ENCODE measurements at places on chromosomes 4 and X. TPM values are rescaled to one million over a fixed set of nuclear protein-coding genes. Genes with fewer than 3 reads are reported as not detected.
A peak's percentile ranks its signal among the peaks of the same experiment; 100 is the strongest.

DNA sequence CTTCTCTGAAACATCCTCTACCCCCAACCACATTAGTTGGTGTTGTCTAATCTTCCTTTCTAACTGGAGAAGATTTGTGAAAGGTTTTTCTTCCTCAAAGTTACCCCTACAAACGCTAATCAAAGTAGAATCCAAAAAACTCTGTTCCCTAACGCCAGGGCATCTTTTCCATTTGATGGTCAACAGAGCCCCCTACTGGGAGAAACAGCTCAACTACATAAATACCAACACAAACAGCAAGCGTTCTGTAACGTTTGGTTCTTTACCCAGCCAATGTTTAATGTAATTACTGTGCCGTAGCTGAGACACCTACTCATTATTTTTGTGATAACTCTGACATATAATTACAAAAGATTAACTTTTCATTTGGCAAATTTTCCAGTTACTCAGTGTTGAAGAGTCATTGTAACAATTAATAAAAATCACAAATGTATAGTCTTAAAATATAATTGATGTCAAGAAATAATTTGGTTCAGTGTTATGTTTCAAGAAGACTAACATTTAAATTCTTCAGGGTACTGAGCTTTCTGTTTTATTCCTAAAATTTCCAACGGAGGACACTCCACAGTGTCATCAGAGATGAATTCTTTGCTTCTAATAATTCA lies 94.9 kb upstream of the TBC1D9 start:
- DNase-seq: peak; percentile 69

GRCh38 chr4:110489901-110490508 lies 14.1 kb downstream of the ENPEP start:
- DNase-seq: no peak

DNA sequence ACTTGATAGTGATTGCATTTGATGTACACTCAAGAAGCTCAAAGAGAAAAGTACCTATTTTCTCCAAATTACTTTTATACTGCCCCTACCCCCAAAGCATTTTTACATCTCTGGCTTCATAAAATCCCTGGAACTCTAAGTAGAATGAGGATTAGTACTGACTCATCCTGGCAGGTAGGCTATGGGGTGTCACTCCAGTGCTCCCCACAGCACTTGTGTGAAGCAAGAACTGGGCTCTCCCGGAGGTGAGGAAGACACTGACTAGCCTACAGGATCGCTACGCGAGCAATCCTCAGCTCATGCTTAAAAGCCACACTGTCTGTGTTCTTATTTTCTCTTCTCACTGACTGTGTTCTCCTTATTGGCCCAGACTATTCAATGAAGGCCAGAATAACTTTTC lies 90.4 kb upstream of the NDP start:
- no peak for DNase-seq

DNA sequence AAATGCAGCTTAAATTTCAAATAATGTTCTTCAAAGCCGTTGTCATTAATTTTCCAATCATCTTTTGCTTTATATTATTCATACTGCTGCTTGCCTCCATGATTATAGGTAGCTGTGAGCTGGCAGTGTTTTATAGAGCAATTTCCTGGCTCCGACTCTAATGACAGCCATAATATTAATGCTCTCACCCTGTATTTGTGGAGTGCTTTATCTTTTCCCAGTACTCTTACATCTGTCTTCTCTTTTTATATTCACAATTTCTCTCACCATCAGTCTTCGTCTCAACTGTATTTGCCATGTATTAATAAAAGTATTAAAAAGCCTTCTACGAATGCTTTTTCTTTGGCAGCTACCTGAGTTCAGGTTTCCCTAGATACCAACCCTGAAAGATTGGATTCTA lies 21.0 kb downstream of the ATXN3L start:
- DNase-seq: no peak

- peak; percentile 64 for DNase-seq
These were observed 27.1 kb downstream of the CFAP299 start for GRCh38 chr4:80362578-80363181.

- no peak for DNase-seq
These were observed 2.9 kb upstream of the SCARB2 start for GRCh38 chr4:76216524-76216923.

SLC9B1 gene
- 1.6 TPM for total RNA-seq

PPM1K gene
- 9.7 TPM for total RNA-seq

OTUD4 gene
- 43.1 TPM for total RNA-seq

Data from endothelial cell (in vitro differentiated cells).